Stimulated activated CD4-positive, alpha-beta T cell treated with anti-CD3 and anti-CD28 coated beads, Interleukin-1b, Interleukin-23, amount 100 ng/mL, for 24 hours (primary cell): ENCODE measurements at places on chromosomes 4 and X.

GRCh38 chr4:161486461-161486860 lies 677.3 kb downstream of the FSTL5 start:
- no peak for DNase-seq

GRCh38 chr4:150814873-150815272 lies 200.2 kb downstream of the LRBA start:
- no peak for DNase-seq

- DNase-seq, result no peak
Measured at GRCh38 chr4:72505314-72505744, 63.7 kb downstream of the ADAMTS3 start.

DNA sequence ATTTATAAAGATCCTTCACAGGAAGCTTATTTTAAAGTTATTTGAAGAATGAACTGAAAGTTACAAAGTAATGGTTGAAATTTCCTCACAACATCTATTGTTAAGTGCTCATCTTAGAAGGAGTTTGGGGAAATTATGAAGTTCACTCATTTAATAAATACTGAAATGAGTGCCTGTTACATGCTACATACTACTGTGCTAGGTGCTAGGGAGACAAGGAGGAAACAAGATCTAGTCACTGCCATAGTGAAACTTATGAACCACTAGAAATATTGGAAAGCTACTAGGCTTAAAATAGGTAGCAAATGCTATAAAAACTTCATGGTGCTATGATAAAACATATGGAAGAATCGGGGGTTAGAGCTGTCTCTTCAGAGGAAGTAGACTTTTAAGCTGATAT lies 97.1 kb downstream of the JADE1 start:
- no peak for DNase-seq

DNA sequence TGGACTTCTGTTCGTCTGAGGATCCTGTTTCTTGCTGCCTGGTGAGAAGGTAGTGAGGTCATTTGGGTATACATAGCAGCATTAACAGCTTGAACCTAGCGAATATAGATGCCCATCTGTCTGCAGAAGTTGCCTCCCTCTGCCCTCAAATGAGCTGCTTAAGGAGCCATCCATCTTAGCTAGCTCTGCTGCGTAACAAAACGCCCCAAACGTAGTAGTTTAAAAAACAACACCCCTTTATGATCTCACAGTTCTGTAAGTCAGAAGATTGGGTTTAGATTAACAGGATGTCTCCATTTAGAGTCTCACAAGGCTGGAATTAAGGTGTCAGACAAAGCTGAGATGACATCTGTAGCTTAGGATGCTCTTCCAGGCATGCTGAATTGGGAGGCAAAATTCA lies 185.3 kb downstream of the DHRSX start:
- DNase-seq, result no peak

- DNase-seq, result no peak
Measured at GRCh38 chr4:1413204-1413663, 7.0 kb upstream of the NKX1-1 start.

DNA sequence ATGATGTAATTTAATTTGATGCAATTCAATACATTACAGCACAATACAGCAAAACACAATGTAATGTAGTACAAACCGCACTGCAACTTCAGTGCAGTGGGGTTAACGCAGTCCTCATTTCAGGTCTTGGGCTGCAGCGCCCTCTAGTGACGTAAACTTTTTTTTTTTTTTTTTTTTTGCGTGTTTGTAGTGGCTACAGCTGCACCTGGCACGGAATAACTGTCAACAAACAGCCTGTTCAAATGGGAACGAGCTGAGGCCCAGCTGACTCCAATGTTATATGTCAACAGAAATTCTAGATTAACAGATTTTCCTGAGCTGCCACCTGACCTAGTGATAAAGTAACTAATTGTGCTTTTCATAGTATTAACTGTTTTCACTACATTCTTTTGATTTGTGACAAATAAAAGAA lies 33.5 kb upstream of the RASSF6 start:
- no peak for DNase-seq

- no peak for DNase-seq
Measured at GRCh38 chr4:3605491-3605890, 73.3 kb upstream of the LRPAP1 start.

DNA sequence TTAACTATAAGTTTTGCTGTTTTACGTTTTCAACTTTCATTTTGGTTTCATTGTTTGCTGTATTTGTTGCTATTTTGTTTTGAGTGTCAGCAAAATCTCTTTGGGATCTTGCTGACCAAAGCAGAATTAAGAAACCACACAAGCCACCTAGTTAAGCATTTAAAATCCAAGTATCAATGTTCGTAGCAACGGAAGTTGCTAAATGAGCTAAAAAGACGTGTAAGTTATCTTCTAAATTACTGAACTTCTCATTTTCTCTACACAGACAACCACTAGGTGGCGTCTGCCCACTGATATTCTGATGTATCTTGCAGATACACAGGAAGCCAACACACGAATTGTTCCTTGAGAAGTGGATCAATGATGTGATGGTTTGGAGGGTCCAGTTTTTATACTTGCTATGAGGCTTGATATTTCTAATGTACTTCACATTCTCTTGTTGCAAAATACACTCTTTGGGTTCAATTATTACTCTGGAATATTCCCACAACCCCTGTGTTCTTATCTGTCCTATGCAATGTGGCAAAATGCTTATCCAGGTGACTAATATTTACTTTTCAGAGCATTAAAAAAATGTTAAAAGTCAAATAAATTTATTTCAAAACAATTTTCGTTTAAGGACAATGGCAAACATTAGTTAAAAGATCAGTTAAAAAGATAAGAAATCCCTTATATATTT lies 250.5 kb downstream of the TECRL start:
- peak; percentile 15 for DNase-seq

DNA sequence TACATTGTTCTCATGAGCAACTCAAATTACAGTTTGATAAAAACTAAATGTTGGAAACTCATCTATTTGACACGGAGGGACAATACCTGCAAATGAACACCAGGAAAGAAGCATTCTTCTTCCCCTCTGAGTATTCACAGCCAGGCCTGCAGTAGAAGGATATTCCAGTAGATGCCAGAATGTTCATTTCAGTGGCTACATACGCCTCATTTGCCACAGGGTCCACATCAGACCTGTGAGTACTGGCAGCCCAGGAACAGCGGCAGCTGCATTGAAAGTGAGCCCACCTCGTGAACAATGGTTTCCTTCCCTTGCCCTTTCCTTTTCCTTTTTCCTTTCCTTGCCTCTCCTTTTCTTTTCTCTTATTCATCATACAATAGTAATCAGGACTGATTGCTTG lies 81.1 kb upstream of the NEIL3 start:
- DNase-seq, result no peak

GRCh38 chr4:152690706-152691651 lies 11.2 kb upstream of the TMEM154 start:
- no peak for DNase-seq

DNA sequence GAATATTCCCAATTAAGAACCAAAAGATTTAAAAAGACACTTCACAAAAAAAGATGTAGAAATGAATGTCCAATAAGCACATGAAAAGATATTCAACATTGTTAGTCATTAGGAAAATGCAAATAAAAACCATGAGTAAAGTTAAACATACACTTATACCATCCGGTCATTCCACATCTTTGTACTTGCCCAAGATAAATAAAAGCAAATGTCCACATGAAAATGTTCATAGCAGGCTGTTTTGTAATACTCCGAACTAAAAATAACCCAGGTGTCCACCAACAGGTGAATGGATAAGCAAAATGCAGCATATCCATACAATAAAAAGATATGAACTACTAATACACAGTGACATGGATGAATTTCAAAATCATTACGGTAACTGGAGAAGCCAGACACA lies 28.6 kb upstream of the ZCCHC4 start:
- no peak for DNase-seq

DNA sequence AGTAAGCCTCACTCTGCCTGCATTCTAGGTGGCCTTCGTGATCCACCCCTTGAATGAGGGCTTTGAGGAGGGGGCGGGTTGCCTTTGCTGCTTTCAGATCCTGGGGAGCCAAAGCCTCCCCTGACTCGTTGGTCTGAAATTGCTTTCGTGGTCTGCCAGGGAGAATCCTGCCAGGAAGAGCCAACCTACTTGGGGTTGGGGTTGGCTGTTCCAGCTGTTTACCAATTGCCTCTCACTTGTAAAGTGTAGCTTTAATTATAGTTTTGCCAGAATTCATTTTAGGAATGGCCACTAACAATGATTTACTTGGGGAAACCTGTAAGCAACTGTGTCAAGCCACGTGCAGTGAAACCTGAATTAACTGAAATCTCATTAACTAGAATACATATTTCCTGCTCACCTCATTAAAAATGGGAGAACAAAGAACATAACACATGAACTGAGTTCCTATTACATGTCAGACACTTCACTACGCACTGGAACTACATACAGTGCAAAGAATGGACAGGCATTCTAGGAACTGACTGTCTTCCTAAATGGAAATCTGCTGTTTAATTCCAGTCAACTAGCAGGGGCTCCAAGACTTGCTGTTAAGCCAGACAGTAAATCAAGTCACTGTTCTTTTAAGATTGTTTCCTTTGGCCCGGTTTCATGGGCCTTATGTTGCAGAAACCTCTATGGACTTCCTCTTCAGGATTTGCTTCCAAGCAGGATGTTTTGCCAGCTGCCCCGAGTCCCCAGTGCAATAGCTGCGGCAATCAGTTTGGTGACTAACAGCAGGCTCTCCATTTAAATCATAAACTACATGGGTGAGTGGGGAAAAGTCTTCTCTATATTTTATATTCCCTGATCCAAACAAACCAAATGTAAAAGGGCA lies 16.4 kb upstream of the NKRF start:
- no peak for DNase-seq

GRCh38 chrX:53357799-53358530 lies 64.5 kb downstream of the SMC1A start:
- no peak for DNase-seq

GRCh38 chrX:129963729-129964128 lies 18.7 kb upstream of the BCORL1 start:
- no peak for DNase-seq

DNA sequence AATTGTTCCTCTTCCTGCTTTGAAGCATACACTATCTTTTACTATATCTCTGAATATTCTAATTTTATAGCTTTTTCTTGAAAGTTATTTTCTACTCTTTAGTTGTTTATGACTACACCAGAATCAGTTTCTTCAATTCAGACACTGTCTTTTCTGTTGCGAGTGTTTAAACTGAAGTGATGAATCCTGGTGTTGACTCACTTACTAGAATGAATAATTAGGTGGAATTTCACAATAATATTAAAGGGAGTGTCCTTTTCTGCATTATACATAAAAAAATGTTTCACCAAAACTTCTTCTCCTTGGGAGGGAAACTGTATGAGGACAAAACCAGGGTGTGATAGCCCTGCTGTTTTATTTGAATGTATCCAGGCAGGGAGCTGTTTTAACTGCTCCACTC lies 1383.1 kb downstream of the C4orf33 start:
- DNase-seq, result no peak

DNA sequence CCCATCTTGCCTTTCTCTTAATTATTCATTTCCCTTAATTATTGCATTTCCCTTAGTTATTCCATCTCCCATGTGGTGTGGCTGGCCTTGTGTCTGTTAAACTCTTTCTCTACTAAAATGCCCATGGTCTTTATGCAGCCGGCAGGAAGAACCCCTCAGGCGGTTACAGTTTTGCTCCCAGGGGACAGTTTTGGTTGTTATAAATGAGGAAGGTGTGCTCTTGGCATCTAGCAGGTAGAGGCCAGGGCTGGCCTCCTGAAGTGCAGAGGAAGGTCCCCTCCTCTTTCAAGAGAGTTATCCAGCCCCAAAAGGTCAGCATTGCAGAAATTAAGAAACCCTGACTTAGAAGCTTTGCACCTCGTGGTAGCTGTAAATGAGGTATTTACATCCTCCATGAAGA lies 18.0 kb downstream of the TBL1X start:
- no peak for DNase-seq

DNA sequence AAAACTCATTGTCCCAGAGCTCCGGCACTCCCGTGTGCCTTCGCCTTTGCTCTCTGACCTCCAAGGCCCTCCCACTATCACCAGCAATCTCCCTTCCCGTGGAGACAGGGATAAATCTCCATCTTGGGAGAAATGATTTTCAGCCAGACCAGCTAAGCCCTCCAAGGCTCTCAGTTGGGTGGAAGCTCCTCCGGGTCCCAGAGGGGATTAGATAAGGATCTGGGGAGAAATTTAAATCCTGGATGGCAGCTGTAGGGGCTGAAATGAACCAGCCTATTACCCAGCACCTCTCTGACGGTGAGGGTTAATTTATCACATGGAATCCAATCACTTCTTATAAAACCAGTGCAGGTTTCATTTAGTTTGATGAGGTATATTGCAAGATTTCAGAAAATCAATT lies 366.2 kb downstream of the FBXW7 start:
- no peak for DNase-seq

- no peak for DNase-seq
Measured at GRCh38 chr4:162803378-162803777, 363.3 kb downstream of the NAF1 start.

GRCh38 chrX:11766487-11766886 lies 8.4 kb downstream of the MSL3 start:
- no peak for DNase-seq

DNA sequence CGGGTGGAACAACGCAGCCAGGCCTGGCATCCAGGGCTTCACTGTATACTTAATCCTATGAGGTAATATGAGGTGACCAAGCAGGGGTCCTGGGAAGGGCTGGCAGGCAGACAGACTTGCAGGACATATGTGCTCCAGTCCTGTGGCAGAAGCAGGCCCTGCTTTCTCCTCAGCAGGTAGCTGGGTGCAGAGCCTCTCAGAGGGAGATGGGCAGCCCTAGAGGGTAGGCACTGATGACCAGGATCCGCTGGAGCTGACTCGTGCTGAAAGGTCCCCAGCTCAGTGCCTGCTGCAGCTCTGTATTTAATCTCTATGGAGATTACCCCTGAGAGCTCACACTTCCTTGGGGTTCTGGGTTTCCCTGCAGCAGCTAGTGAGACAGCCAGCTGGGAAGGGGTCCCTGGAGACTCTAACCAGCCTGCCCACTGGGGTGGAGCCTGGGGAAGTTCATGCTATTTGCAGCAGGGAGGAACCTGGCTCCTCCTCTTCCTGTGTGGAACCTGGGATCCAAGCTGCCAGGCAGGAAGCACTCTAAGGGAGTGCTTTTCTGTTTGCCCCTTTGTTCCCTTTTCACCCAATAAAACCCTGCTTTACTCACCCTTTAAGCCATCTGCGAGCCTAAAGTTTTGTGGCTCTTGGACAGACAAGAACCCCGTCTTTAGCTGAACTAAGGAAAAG lies 339.2 kb downstream of the DCAF12L2 start:
- DNase-seq, result no peak

DNA sequence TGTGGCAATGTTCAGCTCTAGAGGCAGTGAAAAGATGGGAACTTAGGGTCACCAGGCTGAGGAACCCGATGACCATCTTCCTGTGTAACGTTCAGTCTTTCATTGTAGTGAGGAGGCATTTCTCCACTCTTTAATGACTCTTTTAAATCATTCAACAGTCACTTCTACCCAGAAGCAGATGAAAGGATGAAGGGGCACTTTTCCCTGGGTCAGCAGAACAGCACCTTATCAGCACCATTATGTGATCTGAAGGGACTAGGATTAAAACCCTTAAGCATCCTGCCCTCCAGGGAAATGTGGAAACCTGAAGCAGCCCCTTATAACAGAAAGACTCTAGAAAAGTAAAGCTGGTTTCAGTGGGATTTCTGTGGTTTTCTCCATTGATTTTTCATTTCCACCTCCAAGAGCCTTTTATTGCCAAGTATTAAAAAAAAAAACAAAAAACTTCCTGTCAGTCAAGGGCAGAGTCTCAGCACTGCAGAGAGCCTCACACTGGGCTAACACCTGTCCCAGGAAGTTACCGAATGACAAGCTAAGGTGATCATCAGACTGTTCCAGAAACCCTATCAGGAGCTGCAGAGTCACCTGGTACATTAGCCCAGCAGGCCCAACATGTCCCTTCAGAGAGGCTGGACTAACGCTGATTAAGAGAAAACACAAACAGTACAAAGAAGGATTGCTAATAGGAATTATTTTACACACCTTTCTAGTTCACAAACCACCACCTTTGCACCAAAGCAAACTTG lies 185.9 kb downstream of the SHROOM3 start:
- no peak for DNase-seq
